Daoy (cell line): ENCODE measurements at places on chromosomes 6 and 20. TPM values are rescaled to one million over a fixed set of nuclear protein-coding genes. Genes with fewer than 3 reads are reported as not detected.

- DNase-seq, result no peak
Observed at GRCh38 chr20:5770987-5771318, 20.8 kb downstream of the SHLD1 start.

- DNase-seq, result no peak
Observed at GRCh38 chr6:16477367-16478149, 239.2 kb downstream of the GMPR start.

DNA sequence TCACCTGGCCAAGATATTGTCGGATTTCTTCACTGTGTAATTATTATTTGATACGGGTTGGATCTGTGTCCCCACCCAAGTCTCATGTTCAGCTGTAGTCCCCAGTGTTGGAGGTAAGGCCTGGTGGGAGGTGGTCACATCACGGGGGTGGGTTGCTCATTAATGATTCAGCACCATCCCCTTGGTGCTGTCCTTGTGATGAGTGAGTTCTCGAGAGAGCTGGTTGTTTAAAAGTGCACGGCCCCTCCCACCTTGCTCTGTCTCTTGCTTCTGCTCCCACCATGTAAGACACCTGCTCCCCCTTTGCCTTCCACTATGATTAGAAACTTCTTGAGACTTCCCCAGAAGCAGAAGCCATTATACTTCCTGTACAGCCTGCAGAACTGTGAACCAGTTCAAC is 173.9 kb upstream of the PMEPA1 start:
- no peak for DNase-seq

IL17F gene
- not detected in 2 replicates for total RNA-seq

LY6G5B gene
- 0.91 and 6.3 TPM in 2 replicates for total RNA-seq

DNA sequence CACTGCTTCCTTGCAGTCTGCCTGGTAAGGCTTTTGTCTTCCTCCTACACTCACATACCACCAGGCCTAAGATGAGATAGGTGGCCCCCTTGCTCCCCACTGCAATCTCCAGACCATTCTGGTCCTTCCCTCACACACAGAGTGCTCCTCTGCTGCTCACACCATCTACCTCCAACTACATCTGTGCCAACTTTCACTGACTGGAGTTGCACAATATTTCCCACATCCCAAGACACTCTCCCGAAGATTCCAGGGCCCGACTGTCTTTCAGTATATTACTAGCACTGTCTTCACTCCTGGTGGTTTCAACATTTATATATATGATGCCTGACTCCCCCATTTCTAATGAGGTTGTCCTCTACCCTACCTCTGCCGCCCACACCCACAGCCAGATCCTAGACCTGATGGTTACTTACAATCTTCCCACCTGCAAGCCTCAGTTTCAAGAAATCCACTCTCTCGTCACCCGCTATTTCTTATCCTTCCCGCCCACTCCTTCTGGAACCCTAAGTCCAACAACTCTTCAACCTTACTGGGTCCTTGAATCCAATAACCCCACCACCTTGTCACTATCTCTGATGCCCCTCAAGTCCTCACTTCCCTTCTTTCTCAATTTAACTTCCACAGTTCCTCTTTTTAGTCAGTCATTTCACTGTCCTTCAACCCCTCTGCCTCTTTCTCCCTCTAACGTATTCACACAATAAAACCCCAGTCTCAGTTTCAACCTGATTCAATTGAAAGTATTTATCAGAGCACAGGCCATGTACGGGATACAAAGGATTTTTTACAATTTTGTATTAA is 21.6 kb downstream of the RALGAPA2 start:
- DNase-seq, result no peak

DNA sequence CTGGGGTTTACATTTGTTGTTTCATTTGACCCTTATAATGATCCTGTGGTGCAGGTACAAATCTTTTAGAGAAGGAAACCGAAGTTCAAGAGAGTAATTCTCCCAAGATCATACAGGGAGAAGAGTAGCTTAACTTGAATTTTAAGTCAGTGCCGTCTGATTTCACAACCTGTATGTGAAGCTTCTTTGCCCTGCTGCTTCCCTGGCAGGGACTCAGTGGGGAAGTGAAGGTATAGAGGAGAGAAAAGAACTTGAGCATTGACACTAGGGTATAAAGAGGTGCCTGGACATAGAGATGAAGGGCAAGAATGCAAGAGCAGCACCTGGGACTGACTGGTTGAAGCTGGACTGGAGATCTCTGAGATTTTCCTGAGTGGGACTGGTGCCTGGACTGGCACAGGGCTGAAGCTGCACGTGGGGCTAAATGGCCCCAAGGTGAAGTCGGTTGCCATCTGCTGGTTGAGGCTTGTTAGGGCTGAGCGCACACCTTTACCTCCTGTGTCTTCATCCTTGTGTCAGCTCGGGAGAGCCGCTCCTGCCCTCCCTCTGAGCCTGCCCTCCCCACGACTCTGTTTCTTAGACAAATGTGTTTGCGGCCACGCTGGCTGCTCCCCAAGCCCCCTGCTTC is 41.8 kb downstream of the FARS2 start:
- DNase-seq, result peak; percentile 63

CSE1L gene
- total RNA-seq, result 187 and 209 TPM in 2 replicates

PKHD1 gene
- under 0.01 TPM in 1 of 2 replicates, not detected in the other for total RNA-seq

TULP1 gene
- not detected in 2 replicates for total RNA-seq

GRCh38 chr6:105606831-105607463 is 204.1 kb upstream of the PREP start:
- DNase-seq, result no peak

- peak; percentile 20 for DNase-seq
Observed at GRCh38 chr20:36181934-36182603, 27.5 kb downstream of the EPB41L1 start.

DNA sequence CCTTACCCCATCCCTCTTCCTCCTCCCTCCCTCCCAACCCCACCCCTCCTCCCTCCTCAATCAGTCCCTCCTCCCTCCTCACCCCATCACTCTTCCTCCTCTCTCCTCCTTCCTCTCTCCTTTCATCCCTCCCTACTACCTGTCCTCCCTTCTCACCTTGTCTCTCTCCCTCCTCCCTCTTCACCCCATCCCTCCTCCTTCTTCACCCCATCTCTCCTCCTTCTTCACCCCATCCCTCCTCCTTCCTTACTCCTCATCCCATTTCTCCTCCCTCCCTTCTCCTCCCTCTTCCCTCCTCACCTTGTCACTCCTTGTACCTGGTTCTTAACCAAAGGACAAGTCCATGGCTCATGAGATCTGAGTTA is 222.4 kb downstream of the TTLL2 start:
- no peak for DNase-seq
